ENCODE measurements at places on chromosomes 5 and 9.

- no peak overlapping the region for H3K4me3 ChIP-seq
- no peaks in the 10 kb centered on the region for H3K4me1 ChIP-seq
- no peak for DNase-seq
- no peaks in the 10 kb centered on the region for H3K27me3 ChIP-seq
- H3K27ac ChIP-seq: no peak overlapping the region
These were observed 177.6 kb upstream of the MVB12B start for GRCh38 chr9:126148994-126149393.

- H3K27ac ChIP-seq: no peak overlapping the region
- no peak overlapping the region for H3K4me3 ChIP-seq
- no peak for DNase-seq
- H3K4me1 ChIP-seq: no peaks in the 10 kb centered on the region
These were observed 104.2 kb upstream of the MVB12B start for GRCh38 chr9:126222363-126222834.

DNA sequence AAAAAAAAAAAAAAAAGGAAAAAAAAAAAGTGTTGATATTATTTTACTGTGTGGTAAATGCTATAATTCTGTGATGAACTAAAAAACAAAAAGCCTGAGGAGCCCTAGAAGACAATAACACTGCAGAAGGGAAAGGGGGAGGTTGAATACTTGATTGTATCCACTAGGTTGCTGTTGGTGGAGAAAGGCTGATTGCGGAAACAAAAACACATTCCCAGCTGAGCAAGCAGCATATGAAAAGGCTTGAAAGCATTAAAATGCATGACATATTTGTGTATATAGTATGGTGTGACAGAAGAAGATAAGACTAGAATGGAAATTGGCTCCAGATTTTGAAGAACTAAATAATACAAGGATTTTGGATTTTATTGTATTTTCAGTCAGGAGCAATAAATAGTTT, 8.9 kb downstream of the RABGAP1 start:
- no peaks in the 10 kb centered on the region for H3K27me3 ChIP-seq
- H3K36me3 ChIP-seq: peaks cover 4% of the 10 kb centered on the region
- H3K27ac ChIP-seq: no peak overlapping the region
- peaks cover 12% of the 10 kb centered on the region for H3K4me1 ChIP-seq
- no peak for DNase-seq

- no peak overlapping the region for H3K4me3 ChIP-seq
- H3K27me3 ChIP-seq: no peaks in the 10 kb centered on the region
- no peaks in the 10 kb centered on the region for H3K4me1 ChIP-seq
- no peaks in the 10 kb centered on the region for H3K36me3 ChIP-seq
- H3K27ac ChIP-seq: no peak overlapping the region
These were observed 433.8 kb upstream of the CDH9 start for GRCh38 chr5:27472000-27472763.
